Kidney epithelial cell (primary cell): ENCODE measurements at places on chromosomes 12 and 14. TPM values are rescaled to one million over a fixed set of nuclear protein-coding genes. Genes with fewer than 3 reads are reported as not detected.

GRCh38 chr14:96138241-96138640, 66.4 kb upstream of the BDKRB2 start:
- no peak for DNase-seq

Gene C3AR1
- total RNA-seq: 0.04 and 0.41 TPM in 2 replicates

DNA sequence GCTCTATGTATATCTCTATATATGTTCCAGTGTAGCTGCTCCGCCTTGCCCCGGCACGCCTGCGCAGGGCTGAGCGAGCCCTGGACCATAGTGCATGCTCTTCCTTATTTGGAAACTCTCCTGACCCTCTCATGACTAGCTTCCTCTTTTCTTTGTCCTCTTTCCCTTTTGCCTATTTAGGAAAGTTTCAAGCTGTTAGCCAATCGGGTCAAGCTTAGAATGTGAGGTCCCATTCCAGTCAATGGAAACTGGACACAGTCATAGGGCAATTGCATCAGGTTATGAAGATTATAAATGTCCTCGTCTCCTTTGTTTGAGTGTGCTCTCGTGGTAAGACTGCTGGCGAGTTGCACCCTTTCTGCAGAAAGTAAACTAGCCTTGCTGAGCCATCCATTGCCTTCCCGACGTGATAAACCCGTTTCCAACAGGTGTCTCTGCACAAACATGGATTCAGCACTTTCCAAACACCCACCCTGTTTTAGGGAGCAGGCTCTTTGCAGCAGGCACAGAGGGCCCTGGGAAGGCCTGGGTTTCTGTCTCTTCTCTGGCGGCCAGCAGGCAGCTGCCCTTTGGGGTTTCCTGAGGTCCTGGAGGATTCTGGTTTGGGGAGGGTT, 30.9 kb downstream of the CCDC92 start:
- DNase-seq: no peak

Gene AQP2
- total RNA-seq: not detected in 2 replicates

DNA sequence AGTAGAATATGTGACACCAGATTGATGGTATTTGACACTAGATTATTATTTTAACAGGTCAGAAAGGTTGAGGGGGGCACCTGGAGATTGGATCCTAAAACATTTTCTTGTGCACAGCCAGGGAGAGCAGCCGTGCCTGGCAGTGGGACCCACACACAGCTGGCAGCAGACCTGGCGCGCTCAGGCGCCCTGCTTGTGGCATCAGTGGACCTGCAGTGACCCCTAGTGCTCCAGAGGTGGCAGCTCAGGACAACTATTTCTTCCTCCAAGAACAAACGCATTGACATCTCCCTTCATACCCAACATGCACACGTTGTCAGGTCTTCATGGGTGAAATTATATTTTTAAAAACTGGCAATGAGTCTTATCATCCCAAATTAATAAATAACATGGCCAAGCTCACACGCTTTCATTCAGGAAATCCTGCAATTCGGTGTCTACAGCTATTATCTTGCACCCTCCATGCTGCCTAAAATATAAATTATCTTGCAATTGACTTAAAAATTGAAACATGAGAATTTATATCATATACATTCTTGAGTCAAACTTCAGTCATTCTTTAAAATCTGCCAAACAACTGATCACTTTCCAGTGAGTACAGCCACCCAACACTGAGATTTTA, 7.7 kb upstream of the TMEM132D start:
- peak; percentile 14 for DNase-seq

Gene KERA
- total RNA-seq: not detected in 2 replicates

Gene FOXG1
- total RNA-seq: 0.17 TPM in 1 of 2 replicates, not detected in the other

Gene DIP2B
- total RNA-seq: 39.3 and 40.9 TPM in 2 replicates

DNA sequence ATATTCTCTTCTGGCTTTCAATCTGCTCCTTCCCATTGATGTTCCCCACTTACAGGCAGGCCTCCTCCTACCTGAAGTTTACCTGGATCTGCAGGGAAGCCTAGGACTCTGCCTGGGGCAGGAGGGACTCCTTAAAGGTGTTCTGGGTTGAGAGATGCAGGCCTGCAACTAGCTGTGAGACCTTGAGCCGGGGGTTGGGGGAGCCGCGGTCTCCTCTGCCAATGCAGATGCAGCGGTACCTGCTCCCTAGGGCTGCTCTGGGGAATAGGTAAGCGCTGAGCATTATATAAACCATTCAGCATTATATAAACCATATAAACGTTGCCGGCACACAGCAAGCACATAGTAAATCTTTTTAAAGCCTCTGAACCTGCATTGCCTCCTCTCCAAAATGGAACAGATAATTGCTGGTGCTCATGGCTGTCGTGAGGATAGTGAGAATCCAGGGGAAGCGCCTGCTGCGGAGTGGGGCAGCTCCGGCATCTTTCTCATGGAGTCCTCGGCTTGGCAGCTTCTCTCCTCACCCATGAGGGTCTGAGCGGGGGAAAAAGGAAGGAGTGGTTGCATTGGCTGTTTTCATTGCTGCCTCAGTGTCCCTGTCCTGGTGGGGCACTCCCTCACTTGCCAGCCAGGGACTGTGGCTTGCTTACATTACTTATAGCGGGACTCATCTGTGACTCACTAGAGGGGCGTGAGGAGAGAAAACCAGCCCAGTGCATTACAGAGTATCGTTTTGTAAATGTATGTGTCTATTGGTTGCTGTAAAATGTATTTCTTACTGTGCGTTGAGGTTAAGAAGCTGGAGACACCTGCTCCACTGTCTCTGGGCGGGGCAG, 12.5 kb upstream of the KRT80 start:
- DNase-seq: no peak

GRCh38 chr14:73752297-73752992, 38.3 kb upstream of the PNMA1 start:
- no peak for DNase-seq

Gene SBNO1
- total RNA-seq: 29.2 and 31.5 TPM in 2 replicates

DNA sequence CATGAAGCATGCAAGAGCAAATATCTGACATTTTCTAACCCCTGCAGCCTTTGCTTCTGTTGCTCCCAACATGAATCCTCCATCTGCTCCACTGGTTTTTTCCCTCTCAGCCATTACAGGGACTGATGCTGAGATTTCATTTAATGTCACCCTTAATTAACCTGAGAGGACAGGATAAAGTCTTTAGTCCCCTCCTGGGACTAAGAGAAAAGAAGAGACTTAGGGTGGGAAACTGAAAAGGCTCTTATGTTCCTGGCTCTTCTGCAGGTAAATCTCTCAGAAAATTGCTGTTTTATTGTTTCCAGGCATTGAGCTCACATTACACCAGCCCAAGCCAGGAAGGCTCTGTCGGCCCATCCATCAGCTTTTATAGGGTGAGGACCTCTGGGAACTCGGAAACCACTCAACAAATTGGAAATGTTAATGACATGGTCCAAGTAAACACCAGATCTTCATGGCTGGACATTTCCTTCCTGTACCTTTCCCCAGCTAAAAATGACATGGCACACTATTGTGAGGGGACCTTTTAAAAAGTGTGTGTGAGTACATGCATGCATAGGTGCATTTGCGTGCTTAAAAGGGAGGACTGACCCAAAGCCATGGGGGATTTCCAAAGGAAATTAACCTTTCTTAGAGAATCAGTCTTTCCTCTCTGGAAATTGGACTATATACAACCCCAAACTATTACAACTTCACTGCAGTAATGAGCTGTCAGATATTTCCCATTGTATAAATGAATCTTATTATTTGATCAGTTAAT, 408.1 kb upstream of the TMTC1 start:
- no peak for DNase-seq

DNA sequence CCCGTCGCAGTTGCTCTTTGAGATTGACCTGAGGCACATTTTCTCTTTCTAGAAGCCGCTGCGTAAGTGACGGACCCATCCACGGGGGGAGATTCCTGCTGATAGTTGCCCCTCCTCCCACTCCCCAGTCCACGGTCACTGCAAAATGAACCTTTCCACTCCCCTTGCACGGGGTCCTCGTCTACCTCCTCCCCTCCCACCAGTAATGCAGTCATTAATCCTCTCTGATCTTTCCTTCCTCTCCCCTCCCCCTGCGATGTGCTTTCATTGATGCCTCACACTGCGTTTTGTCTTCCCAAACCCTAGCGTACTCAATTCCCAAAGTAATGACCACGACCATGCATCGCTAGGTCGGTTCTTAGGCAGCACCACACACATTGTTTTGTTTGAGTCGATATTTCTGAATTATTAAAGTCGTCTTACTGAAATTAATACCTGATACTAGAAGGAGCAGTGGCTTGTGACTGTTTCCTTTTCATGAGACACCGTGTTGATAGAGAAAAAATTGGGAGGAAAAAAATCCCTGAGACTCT, 857 bp downstream of the ETNK1 start:
- no peak for DNase-seq

- DNase-seq: no peak
These were observed 3.5 kb downstream of the FOS start for GRCh38 chr14:75282170-75282554.

DNA sequence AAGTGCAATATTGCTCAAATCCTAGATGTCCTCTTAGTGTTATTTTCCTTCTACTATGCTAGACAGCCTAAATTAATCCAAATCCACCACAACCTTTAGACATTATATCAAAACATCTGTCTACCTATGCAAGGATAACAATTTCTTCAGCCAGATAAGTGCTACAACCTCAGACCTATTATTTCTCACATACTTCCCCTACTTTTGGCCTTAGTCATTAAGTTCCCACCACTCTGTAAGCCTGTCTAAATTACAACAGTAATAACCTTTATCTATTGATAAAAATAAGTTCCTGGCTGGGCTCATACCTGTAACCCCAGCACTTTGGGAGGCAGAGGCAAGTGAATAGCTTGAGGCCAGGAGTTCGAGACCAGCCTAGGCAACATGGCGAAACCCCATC, 74.0 kb downstream of the KIF21A start:
- no peak for DNase-seq

GRCh38 chr12:107320033-107320928, 226.9 kb upstream of the CRY1 start:
- DNase-seq: no peak

Gene CYP46A1
- total RNA-seq: not detected in 2 replicates

DNA sequence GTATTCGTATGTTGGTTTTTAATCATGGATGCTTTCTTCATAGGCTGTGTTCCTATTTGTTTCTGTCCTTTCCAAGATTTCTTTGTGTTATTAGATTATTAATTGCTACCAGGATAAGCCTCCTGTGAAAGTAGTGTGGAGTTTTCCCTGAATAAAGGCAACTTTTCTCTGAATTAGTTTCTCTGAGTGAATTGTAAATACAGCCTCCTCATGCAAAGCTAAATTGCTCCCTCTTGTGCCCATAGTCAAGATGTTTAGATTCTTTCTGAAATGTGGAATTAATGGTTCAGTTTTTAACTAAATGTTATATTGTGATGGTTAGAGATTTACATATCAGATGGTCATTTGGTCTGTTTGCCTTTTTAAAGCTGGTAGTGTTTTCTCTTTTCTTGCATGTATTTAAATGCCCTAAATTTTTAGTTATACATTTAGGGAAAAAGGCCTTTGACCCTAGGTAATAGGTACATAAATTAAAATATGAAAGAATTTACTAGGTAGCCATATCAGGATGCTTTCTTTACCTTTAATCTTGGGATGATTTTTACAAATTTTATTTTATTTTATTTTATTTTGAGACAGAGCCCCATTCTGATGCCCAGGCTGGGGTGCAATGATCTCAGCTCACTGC, 8.9 kb downstream of the APAF1 start:
- no peak for DNase-seq

DNA sequence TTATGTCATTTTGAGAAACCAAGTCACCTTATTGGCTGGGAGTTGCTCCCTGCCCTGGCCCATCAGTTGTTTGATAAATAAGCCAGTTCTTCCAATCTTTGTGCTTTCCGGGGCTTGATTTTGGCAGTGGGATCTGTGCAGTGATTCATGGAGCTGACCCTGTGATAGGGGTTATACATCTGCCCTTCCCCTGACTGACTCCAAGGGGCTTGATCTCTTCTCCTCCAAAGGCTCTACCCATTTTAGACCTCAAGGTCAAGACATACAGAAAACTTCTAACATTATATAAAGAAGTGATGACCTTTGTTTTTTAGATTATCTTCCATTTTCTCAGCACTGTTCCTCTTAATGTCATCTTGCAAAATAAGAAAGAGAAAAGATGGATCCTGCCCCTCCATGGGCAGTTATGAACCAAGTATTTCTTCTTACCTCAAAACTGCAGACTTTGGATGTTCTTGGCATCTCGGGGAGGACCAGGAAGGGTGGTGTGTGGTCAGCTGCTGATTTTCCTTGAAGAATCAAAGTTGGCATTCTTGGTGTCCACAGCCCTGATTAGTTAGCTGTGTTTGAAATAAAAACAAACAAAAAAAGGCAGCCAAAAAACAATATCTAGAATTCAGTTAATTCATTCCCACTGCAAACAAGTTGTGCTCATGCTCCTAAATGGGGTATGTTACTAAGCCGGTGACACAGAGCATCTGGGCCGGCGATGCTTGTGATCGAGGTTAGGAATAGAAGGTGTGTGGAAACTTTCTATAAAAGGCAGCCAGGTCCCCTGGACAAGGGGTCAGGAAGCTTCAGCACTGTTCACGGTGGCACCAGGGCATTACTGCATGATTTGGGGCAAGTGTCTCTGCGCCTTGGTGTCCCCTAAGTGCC, 120.2 kb downstream of the SAMD4A start:
- DNase-seq: no peak

DNA sequence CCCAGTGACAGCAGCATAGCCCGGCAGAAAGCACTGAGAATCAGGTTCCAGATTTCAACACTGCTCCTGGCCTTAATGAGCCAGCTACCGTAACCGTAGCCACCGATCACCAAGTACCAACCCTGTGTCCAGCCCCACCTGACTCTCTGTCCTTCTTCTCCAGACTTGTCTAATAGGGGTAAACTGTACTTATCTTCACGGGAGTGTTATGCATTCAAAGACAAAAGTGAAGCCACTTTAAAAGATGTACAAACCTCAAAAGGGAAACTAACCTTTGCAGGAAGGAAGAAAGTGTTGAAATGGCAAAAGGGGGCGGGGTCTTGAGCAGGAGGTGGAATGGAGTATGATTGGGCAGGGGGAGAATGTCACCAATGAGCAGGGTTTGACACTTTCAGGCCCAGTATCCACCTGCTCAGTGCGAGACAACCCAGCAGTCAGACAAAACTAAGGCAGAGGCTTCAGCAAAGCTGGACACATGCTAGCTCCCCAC, 226.1 kb downstream of the CHST11 start:
- no peak for DNase-seq

GRCh38 chr12:96824074-96824837, 82.8 kb upstream of the NEDD1 start:
- DNase-seq: no peak

Gene HOXC10
- total RNA-seq: 5.9 and 9.2 TPM in 2 replicates
